ENCODE measurements at places on chromosomes 1 and 21.

DNA sequence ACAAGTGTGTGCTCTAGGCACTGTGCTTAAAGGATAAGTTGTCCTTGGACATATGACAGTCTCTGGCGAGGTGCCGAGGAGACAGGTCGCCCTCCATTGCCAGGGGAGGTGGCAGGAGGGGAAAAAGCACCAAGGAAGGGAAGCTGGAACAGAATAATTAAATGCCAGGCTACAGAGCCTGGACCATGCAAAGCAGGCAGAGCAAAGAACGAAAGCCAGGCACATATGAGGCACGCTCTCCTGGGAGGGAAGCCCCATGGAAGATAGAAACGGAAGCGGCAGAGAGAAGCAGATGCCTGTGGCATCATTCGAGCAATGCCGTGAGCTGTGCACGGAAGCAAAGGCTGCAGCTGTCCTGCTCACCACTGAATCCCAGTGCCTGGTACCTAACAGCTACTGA lies 91.2 kb downstream of the JAK1 start:
- DNase-seq, result no peak

DNA sequence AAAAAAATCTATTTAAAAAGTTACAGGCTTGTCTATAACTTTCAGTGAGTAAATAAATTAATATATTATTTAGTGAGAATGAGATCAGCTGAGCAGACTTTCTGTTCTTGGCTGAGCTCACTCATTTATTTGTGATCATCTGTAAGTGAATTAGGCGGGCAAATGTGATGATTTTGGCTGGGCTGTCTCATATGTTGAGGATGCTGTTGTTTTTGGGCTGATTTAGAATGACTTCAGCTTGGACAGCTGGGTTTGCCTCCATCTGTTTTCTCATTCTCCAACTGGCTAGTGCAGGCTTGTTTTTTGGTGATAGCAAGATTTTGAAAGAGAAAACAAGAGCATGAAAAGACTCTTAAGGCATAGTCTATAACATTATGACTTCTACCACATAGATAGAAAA lies 475.8 kb upstream of the OLFM3 start:
- DNase-seq, result no peak

GRCh38 chr1:245858722-245859492 lies 648.2 kb downstream of the SMYD3 start:
- no peak for DNase-seq

GRCh38 chr1:88421997-88422396 lies 262.1 kb upstream of the PKN2 start:
- no peak for DNase-seq

GRCh38 chr1:10738061-10739058 lies 58.1 kb downstream of the CASZ1 start:
- no peak for DNase-seq

GRCh38 chr1:215018555-215018954 lies 64.0 kb upstream of the KCNK2 start:
- DNase-seq, result no peak

- DNase-seq, result no peak
Measured at GRCh38 chr1:50452700-50453099, 29.5 kb upstream of the DMRTA2 start.

DNA sequence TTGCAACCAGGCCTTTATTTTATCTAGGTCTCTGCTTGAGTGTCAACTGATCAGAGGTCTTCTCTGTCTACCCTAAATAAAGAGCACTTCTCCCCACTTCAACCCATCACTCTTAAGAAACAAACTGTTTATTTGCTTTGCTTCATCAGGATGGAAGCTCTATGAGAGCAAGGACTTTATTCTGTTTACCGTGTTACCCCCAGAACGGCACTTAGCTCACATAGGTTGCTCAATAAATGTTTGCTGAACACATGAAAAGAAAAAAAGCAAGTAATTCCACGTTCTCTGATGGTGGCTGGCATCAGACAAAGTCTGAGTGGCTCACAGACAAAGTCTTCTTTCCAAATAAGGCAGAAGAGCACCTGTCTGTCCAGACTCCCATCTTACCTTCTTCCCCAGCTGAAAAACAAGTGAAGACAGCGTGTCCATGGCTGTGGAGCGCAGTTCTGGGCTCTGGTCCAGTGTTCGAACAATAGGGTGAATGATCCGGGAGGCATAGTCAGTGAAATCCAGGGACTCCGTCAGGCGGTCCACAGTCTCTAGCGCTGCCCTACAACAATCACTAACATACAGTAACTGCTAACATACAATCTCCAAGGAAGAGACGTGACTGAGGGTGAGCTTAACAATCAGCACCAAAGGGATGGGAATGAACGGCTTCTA lies 22.9 kb downstream of the ANGPTL7 start:
- no peak for DNase-seq

DNA sequence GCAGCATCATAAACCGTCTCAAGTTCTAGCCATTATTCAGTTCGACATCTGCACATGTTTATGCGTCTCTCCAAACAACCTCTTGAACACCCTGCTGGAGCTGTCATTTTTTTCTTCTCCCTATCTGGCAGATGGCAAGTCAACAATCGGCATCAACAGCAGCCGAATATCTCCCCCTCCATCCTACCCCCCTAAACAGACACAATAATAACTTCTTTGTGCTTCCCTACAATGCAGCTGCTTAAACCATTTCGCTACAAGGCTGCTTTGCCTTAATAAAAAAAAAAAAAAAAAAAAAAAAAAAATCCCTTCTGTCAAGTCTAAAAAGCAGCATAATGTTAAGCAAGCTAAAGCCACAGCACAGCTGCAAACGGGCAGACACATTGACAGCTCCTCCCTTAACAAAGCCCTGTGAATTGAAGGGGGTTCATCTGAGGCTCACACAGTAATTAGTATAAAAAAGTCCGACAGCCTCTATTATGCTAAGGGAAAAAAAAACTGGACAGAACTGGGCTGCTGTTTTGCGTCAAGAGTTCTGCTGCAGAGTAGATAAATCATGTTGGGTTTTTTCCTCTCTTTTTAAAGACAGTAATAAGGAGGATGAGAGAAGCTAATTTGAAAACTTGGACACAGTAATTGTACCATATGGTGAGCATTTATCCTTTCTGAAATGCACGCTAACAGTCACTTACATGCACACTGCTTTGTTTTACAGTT lies 136.4 kb downstream of the AKT3 start:
- DNase-seq, result no peak

DNA sequence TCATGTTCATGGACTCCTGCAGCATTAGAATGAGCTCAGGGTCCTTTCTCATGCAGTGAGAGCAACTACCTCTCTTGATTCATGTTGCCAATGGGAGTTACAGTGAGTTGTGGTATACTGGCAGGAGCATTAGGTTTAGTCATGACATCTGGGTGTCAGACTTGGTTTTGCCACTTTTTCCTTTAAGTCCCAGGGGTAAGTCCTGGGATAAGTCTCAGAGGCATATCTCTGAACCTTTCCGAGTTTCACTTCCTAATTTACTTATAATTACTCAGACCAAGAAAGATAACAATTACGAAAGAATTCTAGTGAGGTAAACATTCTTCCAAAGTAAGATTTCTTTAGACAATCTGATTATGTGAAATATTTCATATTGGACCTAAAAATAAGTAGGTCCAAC lies 606.0 kb downstream of the SMYD3 start:
- DNase-seq, result no peak

GRCh38 chr1:39158327-39159086 lies 46.0 kb upstream of the MACF1 start:
- DNase-seq, result no peak

DNA sequence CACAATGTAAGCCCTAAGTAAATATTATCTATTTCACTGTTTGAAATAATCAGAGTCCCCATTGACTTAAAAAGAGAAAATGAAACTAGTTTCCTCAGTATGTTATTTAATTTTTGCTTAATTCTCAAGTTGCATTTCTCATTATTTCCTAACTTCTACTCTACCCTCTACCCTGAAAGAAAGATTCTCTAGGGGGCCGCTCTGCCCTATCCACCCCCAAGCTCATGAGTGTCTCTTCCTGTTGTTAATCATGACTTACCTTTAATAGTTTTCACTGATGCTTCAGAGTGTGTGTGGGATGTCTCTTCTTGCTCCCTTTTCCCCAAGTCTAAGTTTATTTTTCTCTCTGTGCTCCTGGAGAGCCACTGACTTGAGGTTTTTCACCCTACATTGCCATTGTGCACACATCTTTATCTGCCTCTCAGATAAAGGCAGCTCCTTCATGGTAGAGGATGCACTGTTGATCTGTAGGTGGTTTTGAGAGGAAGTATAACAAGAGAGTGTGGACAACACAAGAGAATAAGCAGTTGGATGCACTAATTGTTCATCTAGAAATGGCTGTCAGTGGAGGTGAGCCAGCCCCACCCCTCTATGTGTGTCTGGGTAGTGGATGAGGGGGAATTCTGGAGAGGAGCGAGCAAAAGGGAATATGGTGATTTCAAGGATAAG lies 261.7 kb downstream of the CHRM3 start:
- DNase-seq, result no peak

- DNase-seq, result no peak
Measured at GRCh38 chr21:28781602-28782276, 210.9 kb downstream of the LTN1 start.

GRCh38 chr1:217535601-217536377 lies 95.1 kb downstream of the GPATCH2 start:
- no peak for DNase-seq

DNA sequence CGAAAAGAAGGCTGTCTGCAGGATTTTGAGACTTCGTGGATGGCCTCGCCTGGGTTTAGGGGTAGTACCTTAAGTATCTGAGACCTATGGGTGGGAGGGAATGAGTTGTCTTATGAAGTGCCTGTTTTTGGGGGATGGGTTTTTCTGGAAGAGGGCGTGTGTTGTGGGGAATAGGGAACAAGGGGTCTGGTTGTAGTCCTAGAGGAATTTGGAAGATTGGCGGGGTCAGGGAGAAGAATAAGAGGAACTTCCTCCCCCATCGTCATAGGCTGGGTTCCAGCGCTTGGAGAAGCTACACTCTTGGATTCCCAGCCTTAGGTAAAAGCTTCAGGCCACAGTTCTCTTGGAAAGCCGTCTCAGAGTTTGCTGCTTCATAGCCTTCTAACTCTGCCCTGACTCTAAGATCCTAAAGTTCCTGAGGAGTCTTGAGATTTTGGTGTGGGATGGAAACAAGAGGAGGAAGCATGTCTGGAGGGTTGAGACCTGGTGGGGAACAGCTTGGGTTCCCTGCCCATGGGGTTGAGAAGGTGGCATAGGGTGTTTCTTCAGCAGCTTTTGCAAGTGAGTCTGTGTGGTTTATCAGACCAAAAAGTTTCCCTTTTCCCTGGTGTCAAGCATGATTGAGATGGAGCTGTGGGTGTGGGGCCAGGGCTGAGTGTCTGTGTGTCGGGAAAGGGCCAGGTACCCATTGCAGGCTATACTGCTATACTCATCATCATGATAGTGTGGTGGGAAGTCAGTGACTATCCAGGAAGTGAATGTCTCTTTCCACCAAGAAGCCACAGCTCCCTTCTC lies 1.8 kb downstream of the VANGL2 start:
- DNase-seq, result no peak

- no peak for DNase-seq
Measured at GRCh38 chr1:106995970-106996369, 60.5 kb upstream of the PRMT6 start.

- DNase-seq, result no peak
Measured at GRCh38 chr1:51729824-51730301, 113.0 kb downstream of the OSBPL9 start.

DNA sequence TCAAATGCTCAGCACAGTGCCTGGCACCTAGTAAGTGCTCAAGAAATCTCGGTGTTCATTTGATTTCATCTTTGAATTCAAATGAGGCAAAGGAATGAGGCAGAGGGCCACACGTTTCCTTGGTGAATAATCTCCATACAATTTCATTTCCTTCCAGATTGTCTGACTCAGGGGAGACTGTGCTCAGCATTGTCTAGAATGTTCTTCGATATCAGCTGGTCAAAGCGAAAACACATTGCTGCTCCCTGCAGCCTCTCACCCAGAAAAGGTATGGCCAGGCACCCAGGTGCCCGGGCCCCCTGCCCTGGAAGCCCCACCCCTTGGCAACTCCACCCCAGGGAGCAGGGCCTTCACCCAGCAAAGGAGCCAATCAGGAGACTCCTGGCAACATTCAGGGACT lies 55.8 kb downstream of the FBXO2 start:
- DNase-seq, result no peak

- no peak for DNase-seq
Measured at GRCh38 chr1:181124291-181124751, 35.8 kb downstream of the IER5 start.

- no peak for DNase-seq
Measured at GRCh38 chr1:72006092-72006491, 276.2 kb downstream of the NEGR1 start.

- DNase-seq, result no peak
Measured at GRCh38 chr1:55938376-55938850, 641.0 kb downstream of the PLPP3 start.

DNA sequence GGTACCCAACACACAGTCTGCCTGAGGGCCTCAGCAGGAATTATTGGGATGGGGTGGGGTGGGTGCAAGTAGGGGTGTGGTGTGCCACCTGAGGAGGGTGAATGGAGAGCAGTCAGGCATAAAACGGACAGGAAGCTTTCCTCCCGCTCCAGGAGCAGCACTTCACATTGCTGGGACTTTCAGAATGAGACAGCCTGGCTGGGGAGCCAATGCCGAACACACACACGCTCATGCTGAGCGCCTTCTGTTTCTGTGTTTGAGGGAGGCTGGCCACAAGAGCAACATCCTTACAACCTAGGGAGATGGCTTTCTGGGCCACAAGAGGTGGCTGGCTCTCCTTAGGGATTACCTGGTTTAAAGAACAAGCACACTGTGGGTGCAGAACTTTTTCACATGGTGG lies 98.0 kb downstream of the LAMC2 start:
- DNase-seq, result no peak

DNA sequence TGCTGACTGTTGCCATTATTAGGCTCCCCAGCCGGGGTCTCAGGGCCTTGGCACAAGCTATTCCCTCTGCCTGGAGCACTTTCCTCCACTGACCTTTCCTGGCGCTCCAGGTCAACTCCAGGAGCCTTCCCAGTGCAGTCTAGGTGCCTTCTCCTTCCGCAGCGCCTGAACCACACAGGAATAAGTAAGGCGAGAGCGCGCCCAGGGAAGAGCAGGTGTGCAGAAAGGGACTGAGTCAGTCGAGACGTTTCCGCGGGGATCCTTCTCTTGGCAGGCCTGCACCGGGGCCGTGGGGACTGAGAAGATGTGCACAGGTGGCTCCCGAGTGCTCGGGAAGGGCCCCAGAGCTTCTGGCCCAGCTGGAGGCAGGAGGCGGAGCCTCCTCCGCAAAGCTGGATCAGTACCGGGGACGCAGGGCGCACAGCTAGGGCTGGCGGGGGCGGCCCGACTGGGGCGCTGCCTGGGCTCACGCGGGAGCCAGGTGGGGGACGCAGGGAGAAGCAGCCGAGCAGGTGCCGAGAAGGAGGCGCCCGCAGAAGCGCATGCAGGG lies 765 bp upstream of the BMP8A start:
- DNase-seq, result no peak

Data from stimulated activated CD8-positive, alpha-beta memory T cell treated with anti-CD3 and anti-CD28 coated beads, Interleukin-2, amount 100 ng/mL, for 1 hour (primary cell).